ENCODE measurements at places on chromosomes 11 and 22.

GRCh38 chr11:41044747-41045146 lies 414.7 kb downstream of the LRRC4C start:
- DNase-seq = no peak

DNA sequence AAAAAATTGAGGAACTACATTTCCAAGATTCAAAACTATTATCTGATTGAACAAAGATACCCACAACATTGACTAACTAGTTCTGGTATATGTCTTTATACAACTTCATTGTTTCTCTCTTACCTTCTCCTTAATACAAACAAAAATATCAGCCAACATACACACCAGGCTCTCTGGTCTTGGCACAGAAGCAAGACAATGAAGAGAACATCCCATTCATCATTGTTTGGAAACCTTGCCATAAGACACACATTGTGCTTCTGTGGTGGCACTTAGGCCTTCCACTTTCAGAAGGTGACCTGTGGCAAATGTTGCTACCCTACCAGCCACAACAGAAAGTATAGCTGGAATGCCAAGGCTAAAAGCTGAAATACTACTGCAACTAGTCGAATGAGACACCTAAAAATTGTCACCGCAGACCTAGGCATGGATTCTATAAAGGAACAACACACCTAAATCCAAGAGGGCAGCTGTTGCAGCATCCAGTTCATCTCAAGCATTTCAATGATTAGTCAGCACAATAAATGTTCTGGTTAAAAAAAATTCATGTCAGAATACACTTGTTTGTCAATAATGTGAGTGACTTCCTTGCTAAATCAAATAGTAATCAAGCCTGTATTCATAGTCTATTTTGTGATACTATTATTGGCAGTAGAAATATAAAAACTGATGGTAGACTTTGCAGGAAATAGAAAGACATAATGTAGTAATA lies 26.3 kb downstream of the MAP6 start:
- no peak for DNase-seq

DNA sequence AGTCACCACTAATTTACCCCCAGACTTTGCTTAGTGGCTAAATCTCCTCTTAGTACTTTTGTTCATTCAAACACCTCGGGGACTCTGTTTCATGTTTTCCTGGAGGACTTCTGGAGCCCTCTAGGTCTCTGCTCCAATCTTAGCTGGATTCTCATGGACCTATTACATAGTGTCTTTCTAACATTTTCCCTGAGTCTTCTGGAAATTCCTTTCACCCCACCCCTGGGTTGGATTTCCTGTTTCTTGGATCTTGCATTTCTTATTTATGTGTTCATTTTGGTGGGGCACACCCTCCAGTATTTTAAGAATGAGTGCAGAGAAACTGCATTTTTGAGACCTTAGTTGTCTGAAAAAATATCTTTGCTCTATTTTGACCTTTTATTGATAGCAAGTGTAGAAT lies 220.1 kb downstream of the BLID start:
- DNase-seq = no peak

DNA sequence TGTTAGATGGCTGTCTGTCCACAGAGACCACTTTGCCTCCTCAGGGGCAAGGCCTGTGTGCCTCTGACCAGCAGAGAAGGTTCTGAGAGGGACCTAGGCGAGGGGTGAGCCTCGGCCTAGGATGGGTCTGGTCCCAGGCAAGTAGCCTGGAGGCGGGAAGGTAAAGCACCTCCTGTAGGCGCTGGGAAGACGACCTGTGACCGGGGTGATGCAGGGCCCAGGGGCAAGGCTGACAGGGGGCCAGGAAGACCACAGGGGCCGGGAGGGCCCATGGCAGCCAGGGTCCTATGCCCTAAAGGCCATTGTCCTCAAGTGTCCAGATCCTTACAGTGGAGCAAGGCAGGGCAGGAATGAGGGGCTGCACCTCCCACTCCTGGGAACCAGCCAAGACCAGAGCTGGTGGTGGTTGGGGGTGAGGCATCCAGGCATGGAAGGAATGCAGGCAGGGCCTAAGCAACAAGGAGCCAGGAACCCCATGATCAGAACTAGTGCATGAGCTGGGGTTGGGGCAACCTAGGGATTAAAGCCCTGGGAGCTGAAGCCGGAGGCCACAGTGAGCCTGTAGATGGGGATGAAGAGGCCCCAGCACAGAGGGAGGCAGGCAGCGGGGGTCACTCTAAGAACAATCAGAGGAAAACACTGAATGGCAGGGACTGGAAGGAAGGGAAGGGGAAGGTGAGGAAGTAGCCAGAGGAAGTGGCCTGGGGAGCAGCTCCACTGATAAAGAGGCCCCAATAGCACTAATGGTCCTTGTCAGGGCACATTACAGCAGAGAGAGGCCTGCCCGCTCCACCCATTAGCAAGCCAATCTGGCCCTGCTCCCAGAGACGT lies 32.9 kb upstream of the KLHL35 start:
- no peak for DNase-seq

DNA sequence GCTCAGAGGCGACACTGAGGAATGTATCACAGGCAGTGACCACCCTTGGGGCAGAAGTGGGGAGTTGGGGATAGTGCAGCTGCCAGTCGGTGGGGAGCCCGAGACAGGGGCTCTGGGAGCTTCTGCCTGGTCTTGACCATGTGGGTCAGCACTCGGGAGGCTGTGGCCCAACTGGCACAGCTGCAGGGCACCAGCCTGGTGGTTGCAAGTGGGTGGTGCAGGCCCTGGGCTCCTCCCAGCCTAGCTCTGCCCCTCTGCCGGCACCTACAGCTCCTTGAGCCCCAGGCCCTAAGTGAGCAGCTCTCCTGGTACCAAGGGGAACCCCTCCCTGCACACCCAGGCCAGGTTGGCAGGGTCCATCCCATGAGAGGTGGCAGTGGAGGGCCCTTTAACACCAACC lies 12.6 kb upstream of the RASL10A start:
- no peak for DNase-seq

GRCh38 chr11:124535552-124536232 lies 7.8 kb downstream of the OR8B12 start:
- DNase-seq = no peak

DNA sequence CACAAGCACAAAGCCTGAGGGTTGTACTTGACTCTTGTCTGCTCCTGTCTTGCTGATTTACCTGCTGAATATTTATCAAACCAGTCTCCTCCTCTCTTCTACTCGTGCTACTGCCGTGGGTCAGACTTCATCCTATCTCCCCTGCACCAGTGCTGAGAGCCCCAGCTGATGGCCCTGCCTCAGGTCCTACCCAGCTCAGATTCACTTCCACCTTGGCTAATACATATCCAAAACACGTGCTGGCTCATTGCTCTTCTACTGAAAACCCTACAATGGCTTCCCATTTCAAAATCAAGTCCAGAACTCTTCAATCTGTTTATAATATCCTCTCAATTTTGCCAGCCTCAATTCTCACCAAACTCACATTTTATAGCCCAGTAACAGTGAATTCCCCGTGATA lies 48.3 kb downstream of the RAB30 start:
- no peak for DNase-seq

GRCh38 chr22:35544189-35544588 lies 3.6 kb downstream of the RASD2 start:
- no peak for DNase-seq

- DNase-seq = peak; percentile 70
Observed at GRCh38 chr22:37569921-37570660, 9.8 kb downstream of the LGALS2 start.

GRCh38 chr11:120747850-120748814 lies 236.6 kb downstream of the GRIK4 start:
- DNase-seq = no peak

- no peak for DNase-seq
Observed at GRCh38 chr11:122652495-122652894, 3.0 kb upstream of the UBASH3B start.

GRCh38 chr11:123742724-123743120 lies 1.3 kb upstream of the ZNF202 start:
- DNase-seq = no peak
